ENCODE measurements at places on chromosomes 11 and 22.

DNA sequence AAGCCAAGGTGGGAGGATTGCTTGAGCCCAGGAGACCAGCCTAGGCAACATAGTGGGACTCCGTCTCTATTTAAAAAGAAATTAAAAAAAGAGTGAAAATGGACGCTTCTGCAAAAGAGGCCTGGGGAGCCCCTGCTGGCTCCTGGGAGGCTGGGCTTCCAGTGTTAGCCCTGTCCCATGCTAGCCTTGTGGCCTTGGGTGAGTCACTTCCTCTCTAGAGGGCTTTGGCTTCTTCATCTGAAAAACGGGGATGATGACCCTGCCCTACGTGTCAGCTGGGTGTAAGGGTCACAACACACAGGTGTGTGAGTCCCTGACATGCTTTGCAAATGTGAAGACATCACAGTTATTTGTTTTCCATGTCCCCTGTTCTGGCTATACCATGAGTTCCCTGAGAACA is 32.8 kb downstream of the FAM227A start:
- no peak for DNase-seq

GRCh38 chr11:1873048-1873812 is 18.5 kb downstream of the PRR33 start:
- DNase-seq, result no peak

GRCh38 chr11:1845561-1846452 is 7.0 kb downstream of the TNNI2 start:
- DNase-seq, result no peak

DNA sequence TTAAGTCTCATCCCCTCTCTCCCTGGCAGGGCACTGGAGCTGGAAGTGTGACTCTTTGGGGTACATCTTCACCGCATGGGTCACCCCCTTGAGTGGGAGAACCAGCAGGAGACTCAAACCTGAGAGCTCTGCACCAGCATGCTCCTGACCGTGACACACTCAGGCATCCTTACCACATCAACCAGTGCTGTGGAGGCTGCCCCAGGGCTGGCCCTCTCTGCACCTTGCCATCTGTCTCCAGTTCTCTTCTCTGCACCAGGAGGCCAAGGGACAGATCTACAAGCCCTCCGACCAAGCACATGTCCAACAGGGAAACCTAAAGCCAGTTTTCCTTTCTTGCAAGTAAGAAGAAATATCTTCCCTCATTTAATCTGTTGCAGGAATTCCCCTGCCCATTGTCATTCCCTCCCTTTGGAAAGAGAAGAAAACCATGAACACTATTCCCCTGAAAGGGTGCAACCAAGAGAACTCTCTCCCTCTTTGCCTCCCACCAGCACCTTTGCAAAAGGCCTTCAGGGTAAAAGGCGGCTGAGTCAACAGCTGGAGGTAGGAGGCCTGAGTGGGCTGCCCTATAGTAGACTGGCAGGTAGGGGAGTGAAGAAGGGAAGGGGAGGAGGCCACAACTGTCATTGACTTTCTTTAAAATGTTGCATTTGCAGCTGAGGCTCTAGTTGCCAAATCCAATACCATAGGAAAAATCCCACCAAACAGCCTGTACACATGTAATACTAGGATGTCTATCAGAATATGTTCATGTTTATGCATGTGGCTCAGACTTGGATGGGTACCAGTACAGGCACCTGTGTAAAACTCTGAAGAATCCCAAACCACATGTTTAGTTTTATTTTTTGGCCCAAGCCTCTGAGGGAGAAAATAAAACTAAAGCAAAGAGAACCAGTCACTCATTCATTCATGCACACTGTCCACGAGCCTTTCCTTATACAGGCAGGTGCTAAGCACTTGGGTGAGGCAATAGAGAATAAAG is 117.0 kb downstream of the WT1 start:
- no peak for DNase-seq

GRCh38 chr22:44698531-44699421 is 3.2 kb upstream of the PRR5 start:
- no peak for DNase-seq

DNA sequence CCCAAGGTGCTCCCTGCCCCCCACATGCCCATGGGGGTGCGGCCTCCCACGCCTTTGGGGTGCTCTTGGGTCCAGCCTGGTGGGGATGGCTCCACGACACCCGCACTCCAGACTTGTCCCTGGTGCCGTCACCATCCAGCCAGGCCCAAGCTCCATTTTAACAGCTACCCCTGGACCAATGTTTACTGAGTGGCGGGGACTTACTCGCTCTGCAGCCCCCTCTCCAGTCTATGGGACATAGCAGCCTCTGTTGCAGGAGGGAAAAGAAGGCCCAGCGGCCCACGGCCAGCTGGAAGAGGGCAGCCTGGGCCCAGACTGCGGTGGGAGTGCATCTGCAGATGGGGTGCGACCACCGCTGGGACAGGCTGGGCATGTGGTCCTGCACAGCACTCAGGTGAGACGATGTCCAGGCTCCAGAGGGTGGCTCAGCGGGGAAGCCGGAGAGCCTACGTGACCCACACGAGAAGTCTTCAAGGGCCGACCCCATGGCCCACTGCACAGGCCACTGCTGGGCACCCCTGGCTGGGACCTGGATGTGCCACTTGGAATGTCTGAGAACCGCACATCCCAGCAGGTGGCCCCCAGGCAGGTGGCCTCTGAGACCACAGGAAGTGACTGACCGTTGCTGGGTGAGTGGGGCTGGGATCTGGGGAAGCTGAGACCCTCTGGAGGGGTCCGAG is 18.1 kb downstream of the IL17REL start:
- no peak for DNase-seq

- DNase-seq, result no peak
These were observed 39.1 kb downstream of the MMP27 start for GRCh38 chr11:102666331-102666957.

GRCh38 chr11:17743808-17744119 is 9.2 kb downstream of the KCNC1 start:
- DNase-seq, result no peak

- no peak for DNase-seq
These were observed 6.1 kb downstream of the MICAL2 start for GRCh38 chr11:12116425-12117032.

DNA sequence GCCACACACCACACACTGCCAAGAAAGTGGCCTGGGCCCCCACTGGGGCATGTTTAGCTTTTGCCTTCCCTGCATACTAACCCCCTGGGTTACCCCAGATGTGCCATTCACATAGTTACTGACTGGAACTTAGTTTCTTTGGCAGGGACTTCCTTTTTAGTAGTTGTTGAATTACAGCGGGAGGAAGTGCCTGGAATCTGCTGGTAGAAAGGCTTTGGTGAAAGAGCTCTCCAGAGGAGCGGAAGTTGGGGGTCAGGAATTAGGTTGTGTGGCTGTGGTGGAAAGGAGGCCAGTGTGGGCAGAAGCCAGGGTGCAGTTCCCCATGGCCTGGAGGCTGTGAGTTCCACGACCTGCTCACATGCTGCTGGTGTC is 69.0 kb downstream of the MED15 start:
- DNase-seq, result no peak

DNA sequence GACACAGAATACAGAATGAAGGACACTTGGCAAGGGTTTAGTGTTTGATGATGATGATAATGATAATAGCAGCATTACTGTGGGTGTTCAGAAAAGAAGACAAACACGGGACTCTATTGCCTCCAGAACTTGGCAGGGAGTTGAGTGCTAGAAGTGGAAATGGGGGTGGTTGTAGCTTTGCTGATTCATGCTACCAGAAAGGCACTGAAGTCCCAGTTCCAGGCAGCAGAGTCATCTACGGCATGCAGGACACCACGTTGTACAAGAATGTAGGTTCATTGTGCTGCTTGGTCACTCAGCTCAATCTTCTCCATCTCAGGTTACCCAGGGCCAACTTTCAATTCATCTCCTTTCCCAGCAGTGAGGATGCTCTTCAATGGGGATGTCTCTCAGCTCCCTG is 115.7 kb downstream of the NTM start:
- DNase-seq, result no peak

DNA sequence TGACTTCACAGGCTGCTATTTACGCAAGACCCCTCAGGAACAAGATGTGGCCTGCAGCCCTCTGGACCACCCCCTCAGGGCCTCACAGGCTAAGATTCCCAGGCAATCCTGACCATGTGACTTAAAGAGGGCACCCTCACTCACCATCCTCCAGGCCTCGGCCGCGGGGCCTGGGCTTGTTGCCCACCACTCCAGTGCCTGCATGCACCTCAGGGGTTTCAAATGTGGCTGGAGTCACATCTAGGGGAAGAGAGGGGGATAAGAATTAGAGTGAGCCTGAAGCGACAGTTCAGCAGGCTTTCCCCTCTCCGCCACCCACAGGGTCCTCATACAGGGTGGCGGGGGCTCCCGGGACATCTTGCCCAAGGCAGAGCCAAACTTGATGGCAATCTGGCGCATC is 2.1 kb downstream of the ESS2 start:
- no peak for DNase-seq

DNA sequence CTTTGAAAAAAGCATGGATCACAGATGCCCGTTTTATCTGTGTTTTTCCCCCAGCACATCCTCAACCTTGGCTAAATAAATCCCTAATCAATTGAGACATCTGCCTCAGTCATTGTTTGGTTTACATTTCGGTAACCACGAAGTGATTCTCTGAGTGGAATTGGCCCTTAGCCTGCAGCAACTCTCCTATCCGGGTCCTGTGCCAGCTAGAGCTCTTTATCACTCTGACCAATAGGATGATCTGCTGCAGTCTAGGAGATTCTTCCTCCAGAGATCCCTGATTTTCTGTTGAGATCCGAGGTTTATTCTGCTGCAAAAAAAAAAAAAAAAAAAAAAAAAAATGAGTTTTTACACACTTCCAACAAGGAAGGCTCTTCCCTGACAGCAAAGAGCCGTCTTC is 137.3 kb downstream of the KCNA4 start:
- no peak for DNase-seq

DNA sequence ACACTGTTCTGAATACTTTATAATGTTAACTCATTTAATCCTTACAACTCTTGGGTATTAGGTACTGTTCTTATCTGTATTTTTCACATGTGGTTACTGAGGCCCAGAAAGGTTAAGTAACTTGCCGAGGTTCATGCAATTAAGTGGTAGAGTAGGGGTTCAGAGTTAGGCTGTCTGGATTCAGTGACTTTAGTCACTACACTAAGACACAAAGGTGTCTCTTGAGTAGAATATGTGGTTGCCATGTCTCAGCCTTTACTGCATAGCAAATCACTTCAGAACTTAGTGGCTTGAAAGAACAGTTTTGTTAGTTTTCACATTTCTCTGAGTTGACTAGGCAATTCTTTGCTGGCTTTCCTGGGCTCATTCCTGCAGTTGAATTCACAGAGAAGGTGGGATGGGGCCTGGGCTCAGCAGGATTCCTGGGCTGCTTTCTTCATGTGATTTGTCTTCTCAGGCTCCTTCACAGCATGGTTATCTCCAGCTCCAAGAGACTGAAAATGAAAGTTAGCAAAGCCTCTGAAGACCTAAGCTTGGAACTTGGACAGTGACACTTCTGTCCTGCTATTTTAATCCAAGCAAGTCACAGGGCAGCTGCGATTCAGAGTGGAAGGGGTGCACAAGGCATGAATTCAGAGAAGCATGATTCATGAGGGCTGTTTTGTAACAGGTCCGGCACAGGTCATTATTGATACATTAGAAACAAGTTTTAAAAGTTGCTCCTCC is 68.3 kb downstream of the SPECC1L start:
- no peak for DNase-seq

DNA sequence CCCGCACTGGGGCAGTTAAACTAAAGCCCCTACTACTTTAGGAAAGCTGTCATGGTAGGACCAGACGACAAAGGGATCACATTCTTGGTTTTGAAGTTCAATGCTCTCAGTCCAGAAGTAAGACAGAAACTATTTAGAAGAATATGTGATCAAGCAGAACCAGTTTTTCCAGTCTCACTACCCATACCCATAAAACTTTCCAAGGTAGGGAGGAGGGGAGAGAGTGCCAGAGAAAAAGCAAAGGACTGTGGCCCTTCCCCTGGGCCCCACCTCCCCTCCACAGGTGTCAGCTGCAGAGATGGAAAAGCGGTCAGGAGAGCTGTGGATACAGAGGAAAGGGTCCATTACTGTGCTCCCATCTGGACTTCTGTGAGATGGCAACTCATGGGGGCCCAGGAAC is 587.1 kb downstream of the SOX6 start:
- DNase-seq, result no peak

- DNase-seq, result peak; percentile 34
These were observed 13.8 kb upstream of the SLC39A13 start for GRCh38 chr11:47394322-47395222.

- DNase-seq, result no peak
These were observed 51.8 kb upstream of the TTC12 start for GRCh38 chr11:113262594-113262993.

- no peak for DNase-seq
These were observed 10.1 kb upstream of the OR4A15 start for GRCh38 chr11:55357560-55358184.

GRCh38 chr11:95266751-95267374 is 35.9 kb upstream of the SESN3 start:
- DNase-seq, result no peak

DNA sequence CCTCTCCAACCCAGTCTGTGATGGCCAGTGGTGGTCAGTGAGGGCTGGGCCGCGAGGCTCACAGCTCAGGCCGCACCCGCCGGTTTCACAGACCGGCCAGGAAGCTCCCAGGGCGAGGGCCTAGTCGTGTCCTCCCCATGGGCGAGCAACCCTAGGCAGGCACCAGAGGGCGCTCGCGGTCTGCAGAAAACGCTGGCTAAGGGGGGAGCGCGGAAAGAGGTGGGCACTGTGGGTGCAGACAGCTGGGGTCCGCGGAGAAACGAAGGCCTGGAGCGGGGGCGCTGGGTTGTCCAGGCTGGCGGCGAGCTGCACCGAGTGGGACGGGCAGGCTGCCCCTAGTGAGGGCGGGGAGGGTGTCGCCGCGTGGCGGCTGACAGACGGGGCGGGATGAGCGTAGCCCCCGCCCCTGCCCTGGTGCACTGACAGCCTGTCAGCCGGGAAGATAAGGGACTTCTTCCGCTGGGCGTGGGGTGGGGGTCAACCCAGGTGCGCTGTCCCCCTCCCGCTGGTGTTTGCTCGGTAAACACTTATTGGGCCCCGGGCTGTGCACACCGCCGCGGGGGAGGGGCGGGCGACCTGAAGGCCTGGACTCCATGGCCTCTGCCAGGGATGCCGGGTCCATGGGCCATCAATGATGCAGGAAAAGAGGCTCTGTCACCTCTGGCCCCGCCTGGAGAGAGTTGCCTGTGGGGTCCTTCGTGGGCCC is 7.5 kb downstream of the GP1BB start:
- peak; percentile 76 for DNase-seq

DNA sequence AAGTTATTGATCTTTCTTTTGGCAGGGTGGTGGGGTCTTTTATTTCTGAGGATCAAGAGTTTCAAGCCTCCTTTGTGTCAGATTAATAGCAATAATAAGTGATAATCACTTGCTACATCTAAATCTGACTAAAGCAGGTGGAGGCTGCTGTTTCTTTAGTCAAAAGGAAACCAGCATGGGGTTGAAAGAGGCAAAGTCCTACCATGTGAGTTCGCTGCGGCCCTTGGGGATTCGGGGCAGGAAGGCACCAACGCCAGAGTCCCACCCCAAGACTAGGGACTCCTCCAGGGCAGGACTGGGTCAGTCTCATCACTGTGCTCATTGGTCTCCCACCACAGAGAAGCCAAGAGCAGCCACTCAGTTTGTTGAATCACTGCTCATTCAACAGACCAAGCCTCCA is 73.0 kb downstream of the TENM4 start:
- no peak for DNase-seq
